Coronary artery (tissue), 2 donors: ENCODE measurements at places on chromosomes 7 and 10.
A peak's percentile ranks its signal among the peaks of the same experiment; 100 is the strongest.

DNA sequence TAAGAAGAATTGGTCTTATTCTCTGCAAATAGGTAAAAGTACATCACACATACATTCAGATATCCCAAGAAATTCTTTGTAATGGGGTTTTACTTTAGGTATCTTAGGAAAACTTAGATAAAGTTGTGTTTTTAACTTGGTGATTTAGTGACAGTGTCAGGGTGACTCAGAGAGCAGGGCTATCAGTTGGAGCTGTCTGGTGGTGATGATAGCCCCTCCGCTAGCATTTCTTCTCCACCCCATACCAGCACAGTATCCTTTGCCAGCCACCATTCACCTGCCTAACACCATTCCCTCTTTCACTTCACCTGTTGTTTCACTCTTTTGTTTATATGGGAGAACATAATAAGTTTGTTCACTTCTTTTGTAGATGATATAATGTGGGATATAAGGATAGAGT, 30.4 kb downstream of the VPS50 start:
- no peak for DNase-seq

DNA sequence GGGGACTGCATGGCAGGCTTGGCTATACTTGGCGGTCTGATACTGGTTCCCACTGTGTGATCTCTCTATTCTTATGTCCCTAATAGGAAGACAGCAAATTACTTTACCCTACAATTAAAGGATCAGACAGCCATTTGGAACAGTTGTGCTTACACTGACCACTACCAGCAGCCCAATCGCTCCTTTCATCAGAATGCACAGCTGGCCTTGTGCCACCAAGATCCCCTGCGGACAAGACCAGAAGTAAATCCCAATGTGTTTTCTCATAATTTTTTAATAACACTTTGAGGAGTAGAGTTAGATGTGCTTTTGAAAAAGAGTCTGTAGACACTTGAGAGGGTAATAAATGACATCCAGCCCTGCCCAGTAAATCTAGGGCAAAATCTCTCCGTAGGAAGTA, 297.2 kb upstream of the ZNF32 start:
- no peak for DNase-seq

DNA sequence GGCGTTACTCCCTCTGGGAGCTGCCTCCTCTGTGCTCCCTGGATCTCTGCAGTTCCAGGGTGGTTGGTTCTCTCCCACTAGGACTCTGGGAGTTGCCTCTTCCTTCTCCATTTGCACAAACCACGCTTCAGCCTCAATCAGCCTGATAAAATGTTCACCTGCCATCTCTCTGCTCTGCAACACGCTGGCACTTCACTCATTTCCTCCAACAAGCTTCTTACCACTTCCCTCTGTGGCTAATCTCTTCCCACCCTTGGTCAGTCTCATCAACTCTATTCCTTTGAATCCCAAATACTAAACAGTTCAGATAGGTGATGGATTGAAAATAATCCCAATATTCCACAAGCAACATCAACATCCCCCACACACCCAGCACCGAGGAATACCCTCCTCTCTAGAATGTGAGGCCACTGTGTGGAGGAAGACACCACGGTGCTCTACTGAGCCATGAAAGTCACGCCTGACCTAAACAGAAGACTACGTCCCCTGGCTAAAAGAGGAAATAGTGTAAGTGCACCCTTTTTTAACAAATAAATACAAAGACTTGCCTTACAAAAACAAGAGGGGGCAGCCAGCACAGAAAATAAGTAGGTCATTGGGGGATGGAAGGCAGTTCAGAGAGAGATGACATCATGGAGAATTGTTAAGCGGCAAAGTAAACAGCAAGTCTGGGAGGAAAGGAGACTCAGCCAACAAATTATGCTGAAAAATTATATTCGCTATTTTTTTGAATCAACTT, 1.9 kb upstream of the FAM170B start:
- no peak for DNase-seq

GRCh38 chr7:123961771-123962170, 36.7 kb downstream of the SPAM1 start:
- no peak for DNase-seq

- DNase-seq: no peak
Observed at GRCh38 chr7:142614116-142614515, 135.2 kb upstream of the PRSS1 start.

GRCh38 chr7:96887426-96887825, 117.9 kb upstream of the DLX6 start:
- no peak for DNase-seq

DNA sequence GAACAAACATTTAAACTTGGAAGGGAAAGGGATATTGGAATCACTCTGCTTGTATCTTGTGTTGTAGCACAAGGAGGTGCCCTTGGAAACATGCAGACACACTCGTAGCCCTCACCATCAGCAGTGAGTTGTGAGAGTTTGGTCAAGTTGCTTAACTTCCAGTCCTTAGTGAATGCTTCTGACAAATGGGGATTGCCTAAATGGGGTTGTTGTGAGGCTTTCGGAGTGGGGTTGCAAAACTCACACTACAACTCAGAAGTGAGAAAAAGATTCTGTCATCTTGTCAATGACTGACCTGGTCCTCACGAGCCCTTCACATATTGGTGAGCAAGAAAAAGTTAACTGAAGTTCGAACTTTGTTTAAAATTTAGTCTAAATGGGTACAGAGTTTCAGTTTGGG, 29.0 kb upstream of the GSDME start:
- DNase-seq: no peak

- DNase-seq: no peak
Observed at GRCh38 chr10:122138831-122139625, 132.1 kb upstream of the BTBD16 start.

GRCh38 chr10:78700413-78700812, 368.4 kb upstream of the ZMIZ1 start:
- DNase-seq: peak; percentile 59

GRCh38 chr7:2540641-2541051, 14.7 kb downstream of the BRAT1 start:
- peak; percentile 68 for DNase-seq

- no peak for DNase-seq
Observed at GRCh38 chr10:111370101-111370500, 293.3 kb downstream of the ADRA2A start.

- no peak for DNase-seq
Observed at GRCh38 chr7:127844707-127845331, 186.4 kb downstream of the LRRC4 start.

DNA sequence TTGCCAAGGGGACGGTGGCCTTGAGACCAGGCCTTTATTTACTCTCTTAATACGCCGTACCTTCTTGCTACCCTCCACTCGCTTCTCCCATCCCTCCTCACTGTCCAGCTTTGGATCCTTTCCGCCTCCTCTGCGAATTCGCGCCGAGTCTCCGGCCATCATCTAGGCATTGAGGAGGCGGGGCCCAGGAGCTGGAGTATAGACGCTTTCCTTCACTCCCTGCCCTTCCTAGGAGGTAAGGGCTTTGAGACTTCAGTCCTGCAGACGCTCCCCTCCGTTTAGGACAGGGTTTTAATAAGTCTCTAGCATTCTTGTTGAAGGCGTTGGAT, 538 bp downstream of the TFAM start:
- DNase-seq: peak; percentile 74

DNA sequence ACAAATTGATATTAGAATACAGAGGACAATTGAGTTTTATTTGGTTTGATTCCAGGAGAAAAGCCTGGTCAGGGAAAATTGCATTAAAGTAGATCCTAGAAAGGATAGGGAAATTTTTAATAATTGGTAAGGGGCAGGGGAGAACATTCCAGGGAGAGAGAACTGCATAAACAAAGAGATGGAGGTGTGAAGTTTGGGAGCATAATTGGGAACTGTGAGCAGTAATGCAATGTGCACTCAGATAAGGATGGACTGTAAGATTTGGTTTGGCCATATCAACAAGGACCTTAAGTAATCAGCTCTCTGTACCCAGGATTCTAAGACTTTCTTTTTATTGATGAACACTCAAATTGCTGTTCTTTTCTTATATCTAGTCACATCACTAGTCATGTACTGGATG, 41.4 kb downstream of the ZMYND11 start:
- DNase-seq: no peak

GRCh38 chr7:3162289-3162688, 118.6 kb upstream of the CARD11 start:
- no peak for DNase-seq

DNA sequence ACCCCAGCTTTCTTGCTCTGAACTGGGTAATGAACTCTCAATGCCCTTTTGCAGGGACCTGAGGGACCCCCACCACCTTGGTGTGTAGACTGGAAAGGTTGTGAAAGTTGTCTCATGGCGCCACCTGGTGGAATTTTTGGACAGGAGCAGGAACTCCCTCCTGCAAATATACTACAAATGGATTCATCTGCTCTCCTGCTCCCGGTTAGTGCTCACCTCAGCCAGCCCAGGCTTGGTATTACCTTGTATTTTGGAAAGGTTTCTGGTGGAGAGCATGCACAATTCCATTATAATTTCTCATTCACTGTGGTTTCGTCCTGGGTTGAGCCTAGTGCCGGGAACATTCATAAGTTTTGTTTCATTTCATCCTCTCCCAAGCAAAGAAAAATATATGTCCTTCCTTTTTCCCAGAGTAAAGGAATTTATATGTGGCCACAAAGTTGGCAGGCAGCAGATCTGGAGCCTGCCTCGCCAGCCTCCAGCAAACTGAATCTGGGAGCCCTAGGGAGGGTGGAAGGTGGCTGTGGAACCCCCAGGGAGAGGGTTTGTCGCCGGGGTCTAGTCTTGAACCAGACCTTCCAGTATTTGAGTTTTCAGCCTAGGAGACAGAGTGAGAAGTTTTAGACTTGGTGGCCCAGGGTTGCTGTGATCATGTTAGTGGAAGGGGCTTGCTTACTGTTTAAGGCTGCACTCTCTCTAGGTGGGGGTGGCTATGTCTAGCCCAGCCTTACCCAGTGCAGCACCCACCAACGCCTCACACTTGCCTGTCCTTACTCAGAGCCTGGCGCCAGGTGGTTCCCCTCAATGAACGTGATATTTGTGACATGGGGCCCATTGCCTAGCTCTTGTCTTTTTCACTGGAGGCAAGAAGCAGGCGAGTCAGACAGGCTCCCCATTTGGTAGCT, 9.5 kb downstream of the FAM241B start:
- DNase-seq: peak; percentile 71

- DNase-seq: no peak
Observed at GRCh38 chr7:108094933-108095710, 35.0 kb downstream of the LAMB4 start.

DNA sequence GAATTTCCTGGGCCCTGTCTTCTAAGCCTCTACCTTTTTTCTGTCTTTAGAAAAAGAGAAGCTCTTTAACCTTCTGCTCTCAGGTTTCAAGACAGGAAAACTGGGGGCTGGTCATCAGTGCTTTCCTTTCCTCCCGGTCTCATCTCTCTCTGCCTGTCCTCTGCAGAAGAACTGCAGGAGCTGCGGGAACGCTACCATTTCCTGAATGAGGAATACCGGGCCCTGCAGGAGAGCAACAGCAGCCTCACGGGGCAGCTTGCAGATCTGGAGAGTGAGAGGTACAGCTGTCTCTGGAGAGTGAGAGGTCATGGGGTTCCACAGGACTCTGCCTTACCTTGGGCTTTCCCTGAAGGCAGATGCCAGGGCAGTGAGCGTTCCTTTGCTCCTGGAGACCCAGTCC, 12.7 kb downstream of the CCDC136 start:
- DNase-seq: no peak

- DNase-seq: peak; percentile 75
Observed at GRCh38 chr7:92835261-92835850, 1.0 kb downstream of the CDK6 start.

- no peak for DNase-seq
Observed at GRCh38 chr7:127812540-127812939, 160.5 kb downstream of the SND1 start.

DNA sequence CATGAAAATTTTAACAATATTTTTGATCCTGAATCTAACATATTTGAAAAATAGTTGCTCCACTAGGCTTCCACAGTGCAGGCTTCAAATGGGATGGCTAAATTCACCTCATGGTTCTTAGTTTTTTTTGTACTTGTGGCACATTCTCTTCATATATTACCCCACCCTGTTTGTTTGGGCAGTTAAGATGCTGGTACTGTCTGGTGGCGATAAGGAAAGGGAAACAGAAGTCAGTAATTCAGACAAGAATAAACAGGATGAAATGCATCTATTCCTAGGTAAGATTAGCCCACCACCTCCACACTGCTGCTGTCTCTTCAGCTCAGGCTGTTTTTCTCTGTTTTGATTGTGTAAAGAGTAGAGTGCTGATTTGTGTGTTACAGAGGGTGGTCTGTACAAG, 44.2 kb downstream of the GLRX3 start:
- no peak for DNase-seq

DNA sequence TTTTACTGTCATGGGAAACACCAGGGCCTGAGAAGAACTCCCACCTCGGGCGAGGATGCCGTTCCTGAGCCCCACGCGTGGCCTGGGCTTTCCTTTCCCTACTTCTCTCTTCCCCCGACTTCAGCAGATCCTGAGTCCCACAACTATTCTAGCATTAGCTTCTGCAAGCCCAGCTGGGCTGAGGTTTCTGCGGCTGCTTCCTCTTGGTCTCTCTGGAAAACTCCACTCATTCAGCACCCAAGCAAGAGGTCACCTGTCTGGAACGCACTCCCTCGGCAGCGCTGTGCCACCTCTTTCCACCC, 761 bp upstream of the DOCK1 start:
- DNase-seq: no peak

GRCh38 chr10:57018452-57018851, 657.4 kb upstream of the ZWINT start:
- DNase-seq: no peak

- DNase-seq: no peak
Observed at GRCh38 chr10:78821052-78821451, 247.7 kb upstream of the ZMIZ1 start.

DNA sequence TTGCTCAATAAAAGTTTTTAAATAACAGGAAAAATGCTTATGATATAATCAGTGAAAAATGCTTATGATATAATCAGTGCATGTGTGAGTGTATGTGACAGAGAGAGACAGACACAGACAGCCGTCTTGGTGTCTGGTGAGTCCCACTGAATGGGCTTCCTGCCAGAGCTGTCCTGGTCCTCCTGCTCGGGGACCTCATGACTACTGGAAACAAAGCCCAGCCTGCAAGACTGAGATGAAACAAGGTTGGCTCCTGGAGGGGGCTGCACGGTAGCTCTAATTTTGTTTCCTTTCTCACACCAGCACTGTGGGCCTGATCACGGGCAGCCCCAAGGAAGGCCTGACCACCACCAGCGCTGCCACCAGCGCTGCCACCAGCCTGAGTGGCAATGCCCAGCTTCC, 57.3 kb downstream of the NRP1 start:
- DNase-seq: no peak

GRCh38 chr10:3850999-3851937, 66.3 kb upstream of the KLF6 start:
- DNase-seq: no peak

GRCh38 chr10:63068246-63068645, 64.9 kb upstream of the NRBF2 start:
- no peak for DNase-seq

DNA sequence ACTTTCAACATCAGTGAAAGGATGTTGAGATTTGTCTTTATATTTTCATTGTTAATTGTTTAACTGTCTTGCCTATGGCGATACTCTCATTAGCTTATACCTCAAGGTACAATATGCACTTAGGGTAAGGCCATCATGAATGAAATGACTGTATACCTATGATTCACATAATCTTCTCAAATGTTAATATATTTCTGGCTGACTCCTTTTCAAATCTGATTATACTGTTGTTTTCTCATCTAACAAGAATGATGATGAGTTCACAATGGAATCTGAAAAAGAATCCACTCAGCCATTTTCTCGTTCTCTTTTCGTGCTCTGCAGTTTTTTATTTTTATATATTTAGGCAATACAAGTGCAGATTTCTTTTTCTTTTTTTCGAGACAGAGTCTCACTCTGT, 159.1 kb downstream of the ARHGAP12 start:
- no peak for DNase-seq
